ENCODE measurements at places on chromosomes 3 and 15. TPM values are rescaled to one million over a fixed set of nuclear protein-coding genes. Genes with fewer than 3 reads are reported as not detected.

Gene ARRDC4
- 40.4 TPM for total RNA-seq

Gene CFAP92
- total RNA-seq, result 1.6 TPM

Gene PCSK6
- total RNA-seq, result 18.3 TPM

DNA sequence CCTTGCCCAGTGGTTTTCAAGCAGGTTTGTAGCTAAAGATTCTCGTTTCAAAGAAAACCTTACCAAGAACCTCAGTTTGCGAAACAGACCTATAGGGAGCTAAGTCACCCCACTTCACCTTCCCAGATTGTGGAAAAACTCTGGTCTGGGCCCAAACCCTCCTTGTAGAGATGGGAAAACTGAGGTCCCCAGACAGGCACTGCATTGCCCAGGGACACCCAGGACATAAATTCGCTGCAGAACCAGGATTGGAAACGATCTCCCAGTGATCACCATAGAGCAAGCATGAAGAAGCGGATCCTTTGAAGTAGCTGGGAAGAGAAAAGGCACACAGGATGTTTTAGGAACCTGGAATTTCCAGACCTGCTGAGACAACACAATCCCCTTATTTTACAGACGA lies 85.6 kb upstream of the PIAS1 start:
- DNase-seq, result no peak

Gene GAP43
- total RNA-seq, result 289 TPM

DNA sequence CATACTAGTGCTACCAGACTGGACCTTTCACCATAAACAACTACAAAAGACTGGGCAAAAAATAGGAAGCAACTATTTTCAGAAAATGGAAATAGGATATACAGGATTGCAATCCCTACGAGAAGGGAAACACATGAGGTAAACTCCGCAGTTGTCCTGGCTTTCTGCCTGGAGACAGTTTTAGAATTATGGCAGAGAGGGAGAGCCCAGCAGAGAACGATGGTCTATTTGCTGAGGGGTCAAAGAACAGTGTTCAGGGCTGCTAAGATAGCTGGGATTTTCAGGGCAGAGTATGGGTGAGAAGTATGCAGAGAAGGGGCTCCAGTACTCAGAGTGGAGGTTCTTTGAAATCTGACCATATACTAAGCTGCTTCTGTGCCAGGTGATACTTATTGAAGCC lies 163.4 kb downstream of the CHDH start:
- DNase-seq, result no peak

DNA sequence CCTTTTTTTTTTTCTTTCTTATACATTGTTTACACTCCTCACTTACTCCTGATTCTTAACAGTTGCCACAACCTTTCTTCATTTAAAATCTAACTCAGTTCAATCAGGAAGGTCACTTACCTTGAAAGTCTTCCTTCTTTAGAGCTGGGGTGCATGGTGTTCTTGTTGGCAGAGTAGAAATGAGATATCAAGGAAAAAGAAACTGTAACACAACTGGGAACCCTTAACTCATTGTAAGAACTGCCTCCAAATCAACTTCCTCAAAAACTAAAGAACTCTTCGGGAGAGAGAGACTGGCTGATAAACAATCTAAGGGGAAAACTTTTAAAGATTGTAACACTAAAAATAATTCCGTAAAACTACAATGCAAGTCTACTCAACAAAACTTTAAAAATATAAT lies 1.4 kb upstream of the APPL1 start:
- DNase-seq, result no peak

DNA sequence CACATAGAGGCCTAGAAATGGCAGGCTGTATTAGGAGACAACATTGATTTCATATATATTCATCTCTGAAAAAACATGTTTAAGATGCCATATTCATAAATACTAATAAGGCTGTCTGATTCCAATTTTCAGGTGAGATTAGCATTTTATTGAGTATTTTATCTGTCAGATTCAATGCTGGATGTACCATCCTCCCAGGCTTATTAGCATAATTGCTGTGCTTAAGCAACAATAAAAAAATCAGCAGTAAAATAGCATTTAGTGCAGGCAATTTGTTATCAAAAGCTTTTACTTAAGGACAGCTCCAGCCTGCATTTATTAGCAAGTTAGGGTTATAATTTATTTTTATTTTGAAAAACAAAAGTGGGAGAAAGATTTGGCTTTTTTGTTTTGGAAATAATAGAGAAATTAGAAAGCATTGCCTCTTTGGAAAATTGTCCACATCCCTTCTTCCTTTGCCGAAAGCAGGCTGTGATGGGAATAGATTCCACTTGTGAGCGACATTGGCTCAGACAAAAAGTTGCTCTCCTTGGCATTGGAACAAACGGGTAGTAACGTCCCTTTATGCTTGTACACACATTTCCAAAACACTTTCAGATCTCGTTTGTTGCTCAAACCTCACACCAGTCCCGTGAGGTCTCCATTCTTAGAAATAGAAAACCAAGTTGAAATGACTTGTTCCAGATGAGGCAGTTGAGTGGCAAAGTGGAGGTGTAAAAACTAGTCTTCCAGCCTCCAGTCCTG lies 134.0 kb downstream of the LPP start:
- DNase-seq, result no peak

DNA sequence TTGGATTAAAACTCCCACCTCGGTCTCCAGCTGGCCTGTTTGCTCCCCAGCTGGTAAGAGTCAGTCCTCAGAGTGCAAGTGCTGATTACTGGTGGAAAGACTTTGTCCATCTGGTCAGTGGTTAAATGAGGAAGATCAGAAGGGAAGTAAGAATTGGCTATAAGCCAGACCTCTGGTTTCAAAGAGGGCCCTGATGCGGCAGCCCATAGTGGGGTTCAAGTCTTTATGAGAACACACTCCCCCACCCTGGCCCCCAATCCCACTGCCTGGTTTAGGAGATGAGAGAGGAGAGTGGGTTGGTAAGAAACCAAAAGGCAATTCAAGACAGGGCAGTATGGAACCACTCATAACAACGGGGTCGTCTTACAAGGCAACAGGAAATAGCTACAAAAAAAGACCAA lies 65.0 kb downstream of the FRMD4B start:
- DNase-seq, result no peak

DNA sequence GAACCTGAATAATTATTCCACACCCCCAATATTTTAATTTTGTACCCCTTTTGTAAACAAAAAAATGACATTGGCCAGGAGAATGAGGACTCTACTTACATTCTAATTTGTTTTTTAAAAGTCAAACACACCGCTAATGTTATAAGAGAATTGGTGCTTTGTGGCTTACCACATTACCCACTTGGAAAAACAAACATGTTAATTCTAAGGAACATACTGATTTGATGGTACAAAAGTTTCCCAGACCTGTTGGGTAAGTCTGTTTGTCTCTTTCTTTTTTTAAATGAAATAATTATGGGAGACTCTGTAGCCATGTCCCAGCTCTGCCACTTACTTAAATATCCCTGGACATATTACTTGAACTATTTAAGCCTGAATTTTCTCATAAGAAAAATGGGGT lies 352.5 kb upstream of the C2CD4B start:
- no peak for DNase-seq

Gene RLBP1
- total RNA-seq, result 3.3 TPM

Gene ITGA11
- total RNA-seq, result 2.0 TPM

Gene ENTPD3
- 3.3 TPM for total RNA-seq

- no peak for DNase-seq
These were observed 62.5 kb upstream of the GBE1 start for GRCh38 chr3:81823882-81824395.

DNA sequence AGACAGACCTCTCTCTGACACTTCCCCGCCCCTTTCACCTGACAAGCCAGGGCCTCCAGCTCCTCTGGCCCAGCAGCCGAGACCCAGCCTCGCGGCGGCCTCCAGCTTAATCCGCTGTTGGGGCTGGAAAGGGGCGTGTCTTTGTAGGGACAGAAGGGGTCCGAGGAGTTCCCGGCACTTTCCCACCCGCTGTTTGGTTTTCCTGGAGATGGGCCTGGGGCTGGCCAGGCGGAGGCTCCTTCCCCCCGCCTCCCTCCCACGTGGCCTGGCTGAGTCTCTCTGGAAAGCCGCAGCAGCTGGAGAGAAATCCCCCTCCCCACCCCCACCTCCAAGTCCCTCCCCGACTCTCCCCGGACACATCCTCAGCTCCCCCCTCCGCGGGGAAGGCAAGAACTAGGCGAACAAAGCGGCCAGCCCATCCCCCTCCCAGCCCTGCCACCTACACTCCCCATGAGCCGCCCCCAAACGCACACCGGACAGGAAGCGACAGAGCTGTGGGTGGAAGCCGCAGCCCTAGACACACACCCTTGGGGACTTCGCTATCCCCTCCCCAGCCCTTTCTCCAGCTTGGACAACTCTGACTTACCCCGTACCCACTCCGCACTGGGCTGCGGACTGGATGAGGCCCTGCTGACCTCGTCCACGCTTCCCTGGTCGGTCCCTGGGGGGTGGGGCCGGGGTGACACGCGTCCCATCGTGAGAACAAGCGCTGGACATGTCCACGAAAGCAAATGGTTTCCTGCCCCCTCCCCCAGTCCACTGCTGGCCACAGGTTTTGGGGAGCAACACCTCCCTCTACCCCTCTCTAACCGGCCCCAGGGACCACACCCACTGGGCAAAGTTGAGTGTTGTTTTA lies 1.2 kb downstream of the IGDCC4 start:
- peak; percentile 50 for DNase-seq

DNA sequence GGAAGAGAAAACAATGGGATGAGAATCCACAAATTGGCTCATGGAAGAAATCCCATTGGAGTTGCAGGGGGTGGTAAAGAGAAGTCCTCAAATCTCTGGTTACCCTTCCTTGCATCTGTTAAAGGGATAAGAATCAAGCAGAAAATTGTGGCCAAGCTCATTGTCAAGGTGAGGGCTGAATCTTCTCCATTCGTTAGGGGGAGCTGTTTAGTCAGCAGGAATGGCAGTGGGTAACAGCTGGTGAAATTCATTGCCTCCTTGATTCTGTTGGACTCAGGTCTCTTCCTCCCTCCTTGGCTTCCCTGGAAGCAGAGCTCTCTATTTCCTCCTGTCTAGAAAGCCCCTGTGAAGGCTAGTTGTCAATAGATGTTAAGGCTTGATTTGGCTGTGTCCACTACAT lies 343.1 kb upstream of the SEMA6D start:
- DNase-seq, result no peak

Gene MFSD1
- total RNA-seq, result 34.6 TPM

- no peak for DNase-seq
These were observed 174.2 kb downstream of the NEK10 start for GRCh38 chr3:27194861-27195483.

GRCh38 chr3:129336093-129336706 lies 57.5 kb downstream of the HMCES start:
- DNase-seq, result no peak

DNA sequence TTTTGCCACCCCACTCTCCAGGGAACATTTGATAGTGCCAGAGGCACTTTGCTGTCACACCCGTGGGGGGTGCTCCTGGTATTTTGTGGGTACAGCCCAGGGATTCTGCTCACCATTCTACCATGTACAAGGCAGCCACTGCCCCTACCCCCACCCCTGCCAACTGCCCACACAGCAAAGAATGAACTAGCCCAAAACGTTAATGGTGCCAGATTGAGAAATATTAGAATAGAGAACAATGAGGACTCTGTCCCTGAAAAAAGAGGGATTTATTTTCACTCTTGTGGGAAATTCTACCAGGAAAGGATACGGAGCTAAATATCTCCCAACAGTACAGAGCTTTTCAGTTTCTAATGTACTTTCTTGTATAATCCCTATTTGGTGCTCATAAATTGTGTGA lies 154.5 kb upstream of the SUCLG2 start:
- no peak for DNase-seq

GRCh38 chr15:48596841-48597240 lies 48.7 kb downstream of the FBN1 start:
- DNase-seq, result no peak

Gene ZIC4
- total RNA-seq, result 2.4 TPM

GRCh38 chr3:18740631-18741583 lies 315.8 kb upstream of the SATB1 start:
- DNase-seq, result no peak

GRCh38 chr3:37704064-37704463 lies 157.6 kb upstream of the CTDSPL start:
- no peak for DNase-seq

GRCh38 chr15:80331886-80332406 lies 72.2 kb upstream of the ARNT2 start:
- DNase-seq, result no peak

Gene NR2F2
- total RNA-seq, result 4.9 TPM

GRCh38 chr3:142694225-142694624 lies 29.6 kb upstream of the TRPC1 start:
- no peak for DNase-seq

Gene UROC1
- not detected for total RNA-seq

Gene PLA2G4F
- total RNA-seq, result not detected

GRCh38 chr3:171178714-171179113 lies 152.2 kb upstream of the SLC2A2 start:
- DNase-seq, result no peak

- DNase-seq, result no peak
These were observed 109.2 kb downstream of the EPHB1 start for GRCh38 chr3:134904241-134904771.

- DNase-seq, result no peak
These were observed 6.6 kb downstream of the EPB42 start for GRCh38 chr15:43214169-43214568.

- no peak for DNase-seq
These were observed 20.1 kb downstream of the DLEC1 start for GRCh38 chr3:38059148-38059547.
